ENCODE measurements at places on chromosomes 1 and 21.

DNA sequence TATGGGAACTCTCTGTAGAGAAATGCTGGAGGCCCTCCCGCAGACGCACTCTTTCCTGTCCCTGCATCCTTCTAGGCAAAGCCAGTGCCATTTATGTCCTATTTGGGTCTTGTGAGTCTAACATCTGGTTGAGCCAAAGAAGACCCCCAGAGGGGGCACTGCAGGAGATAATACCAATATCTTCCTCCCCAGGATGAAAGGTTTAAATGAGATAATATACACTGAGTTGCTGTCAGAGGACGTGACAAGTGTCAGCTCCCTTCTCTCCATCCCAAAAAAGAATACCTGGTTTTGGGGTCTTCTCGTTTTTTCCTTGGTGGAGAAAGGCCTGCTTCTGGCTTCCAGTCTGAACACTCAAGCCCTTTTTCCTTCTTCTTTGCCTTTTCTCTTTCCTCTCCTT, 7.6 kb downstream of the TCEA3 start:
- DNase-seq, result no peak

GRCh38 chr21:35402061-35402460, 353.0 kb upstream of the RUNX1 start:
- DNase-seq, result no peak

GRCh38 chr1:92026806-92027205, 3.0 kb upstream of the EPHX4 start:
- no peak for DNase-seq

- DNase-seq, result no peak
Measured at GRCh38 chr1:10606064-10606463, 131.3 kb downstream of the PEX14 start.

- no peak for DNase-seq
Measured at GRCh38 chr1:240343045-240343444, 251.4 kb downstream of the FMN2 start.

DNA sequence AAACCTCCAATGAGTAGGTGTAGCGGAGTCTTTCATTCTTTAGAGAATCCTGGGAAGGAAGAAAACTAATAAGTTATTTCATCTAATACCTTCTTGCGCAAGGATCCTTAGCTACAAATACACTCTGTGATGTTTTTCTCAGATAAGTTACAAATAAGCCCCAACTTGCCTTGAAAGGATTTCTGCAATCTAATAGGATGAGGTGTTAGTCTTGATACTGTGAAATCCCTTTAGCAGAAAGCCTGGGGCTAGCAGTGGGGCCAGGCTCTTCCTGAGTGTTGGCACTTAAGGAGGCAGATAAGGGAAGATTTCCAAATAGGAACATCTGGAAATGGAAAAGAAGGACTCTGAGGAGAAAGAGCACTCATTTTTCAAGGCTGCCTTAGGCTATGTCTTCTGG, 168.0 kb upstream of the DAB1 start:
- DNase-seq, result no peak

DNA sequence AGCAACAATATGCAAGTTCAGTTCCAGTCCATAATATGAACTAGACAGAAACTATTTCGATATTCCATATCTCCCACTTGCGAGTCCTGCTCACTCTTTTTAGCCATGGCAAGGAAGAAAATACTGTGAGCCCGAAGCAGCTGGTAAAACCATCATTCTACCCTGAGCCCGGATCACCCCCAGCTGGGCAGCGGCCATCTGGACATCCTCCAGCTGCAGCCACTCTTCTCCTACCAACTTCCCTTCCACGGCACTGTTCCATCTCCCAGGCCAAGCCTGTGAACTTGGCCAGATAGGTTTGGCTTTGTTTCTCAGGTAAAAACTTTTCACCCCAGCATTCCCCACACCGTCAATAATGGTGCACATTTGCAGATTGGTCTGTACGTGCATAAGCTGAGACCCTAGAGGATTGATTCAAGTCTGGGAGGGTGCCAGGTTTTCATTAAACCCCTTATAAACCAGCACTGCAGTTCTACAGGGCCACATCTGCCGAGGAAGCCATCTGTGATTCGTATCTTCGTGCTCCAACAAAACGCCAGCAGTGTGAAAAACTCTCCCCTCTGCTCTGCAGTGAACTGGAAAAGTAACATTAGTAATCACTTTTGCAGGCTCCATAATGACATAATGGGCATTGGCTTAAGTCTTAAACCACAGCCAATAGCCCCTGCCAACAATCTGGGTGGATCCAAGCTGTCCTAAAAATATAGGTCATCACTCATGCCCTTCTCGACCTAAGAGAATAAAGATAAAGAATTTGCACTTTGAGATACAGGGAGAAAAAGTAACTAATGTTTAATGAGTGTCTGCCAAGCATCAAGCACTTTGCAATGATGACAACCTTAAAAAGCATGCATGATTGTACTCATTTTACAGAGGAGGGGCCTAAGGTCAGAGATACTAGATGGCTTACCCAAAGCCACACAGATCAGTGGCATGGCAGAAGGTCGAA, 205.1 kb downstream of the PLPP3 start:
- no peak for DNase-seq

GRCh38 chr1:45785583-45785982, 17.8 kb upstream of the MAST2 start:
- no peak for DNase-seq

DNA sequence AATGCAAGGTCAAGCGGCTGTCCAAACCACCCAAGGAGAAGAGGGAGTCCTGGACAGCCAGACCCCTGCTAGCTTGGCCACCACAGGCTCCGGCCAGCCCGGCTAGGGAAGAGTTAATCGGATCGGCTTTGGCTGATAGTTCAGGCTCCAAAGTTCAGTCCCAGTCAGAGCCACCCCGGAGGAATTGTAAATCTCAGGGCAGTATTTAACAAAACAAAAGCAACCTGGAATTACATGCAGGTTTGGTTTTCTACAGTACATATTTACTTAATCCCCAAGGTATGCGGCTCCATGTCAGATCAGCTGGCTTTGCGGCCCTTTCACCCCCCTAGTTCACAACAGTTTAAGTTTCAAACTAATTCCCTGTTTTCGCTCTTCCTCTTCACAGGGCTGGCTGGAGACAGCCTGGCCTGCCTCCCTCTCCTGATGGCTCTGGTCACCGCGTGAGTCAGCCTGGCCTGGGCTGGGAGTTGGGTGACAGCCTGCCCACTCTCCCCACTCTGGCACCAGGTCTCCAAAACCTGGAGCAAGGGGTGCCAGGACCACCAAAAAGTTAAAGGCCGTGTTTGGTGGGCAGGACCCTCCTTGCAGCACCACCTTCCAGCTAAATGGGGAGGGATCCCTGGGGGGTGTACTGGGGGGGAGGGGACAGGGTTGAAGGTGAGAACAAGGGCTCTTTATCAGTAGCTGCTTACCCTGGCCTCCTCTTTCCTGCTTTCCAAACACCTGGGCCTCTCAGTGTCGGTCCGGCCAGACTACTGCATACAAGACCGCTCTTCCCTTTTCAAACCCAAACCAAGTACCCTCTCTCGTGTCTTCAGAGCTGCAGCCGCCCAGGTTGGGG, 1.9 kb downstream of the DHRS3 start:
- DNase-seq, result no peak

DNA sequence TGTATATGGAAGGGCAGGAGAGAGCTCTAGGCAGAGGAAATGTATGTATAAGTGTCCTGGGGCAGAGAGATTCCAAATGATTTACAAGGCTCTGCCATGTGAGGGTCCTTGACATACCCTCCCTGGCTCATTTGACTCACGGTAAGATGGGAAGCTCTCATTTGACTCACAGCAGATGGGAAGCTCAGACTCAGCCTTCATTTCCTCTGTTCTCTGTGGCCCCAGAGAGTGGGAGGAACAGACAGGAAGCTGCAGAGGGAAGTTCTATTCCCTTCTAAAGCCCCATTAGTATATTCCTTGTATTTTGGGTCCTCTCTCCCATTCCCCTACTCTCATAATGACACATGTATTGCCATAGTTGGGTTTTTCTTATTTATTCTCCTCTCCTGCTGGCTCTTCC, 44.9 kb downstream of the FOXD2 start:
- no peak for DNase-seq

DNA sequence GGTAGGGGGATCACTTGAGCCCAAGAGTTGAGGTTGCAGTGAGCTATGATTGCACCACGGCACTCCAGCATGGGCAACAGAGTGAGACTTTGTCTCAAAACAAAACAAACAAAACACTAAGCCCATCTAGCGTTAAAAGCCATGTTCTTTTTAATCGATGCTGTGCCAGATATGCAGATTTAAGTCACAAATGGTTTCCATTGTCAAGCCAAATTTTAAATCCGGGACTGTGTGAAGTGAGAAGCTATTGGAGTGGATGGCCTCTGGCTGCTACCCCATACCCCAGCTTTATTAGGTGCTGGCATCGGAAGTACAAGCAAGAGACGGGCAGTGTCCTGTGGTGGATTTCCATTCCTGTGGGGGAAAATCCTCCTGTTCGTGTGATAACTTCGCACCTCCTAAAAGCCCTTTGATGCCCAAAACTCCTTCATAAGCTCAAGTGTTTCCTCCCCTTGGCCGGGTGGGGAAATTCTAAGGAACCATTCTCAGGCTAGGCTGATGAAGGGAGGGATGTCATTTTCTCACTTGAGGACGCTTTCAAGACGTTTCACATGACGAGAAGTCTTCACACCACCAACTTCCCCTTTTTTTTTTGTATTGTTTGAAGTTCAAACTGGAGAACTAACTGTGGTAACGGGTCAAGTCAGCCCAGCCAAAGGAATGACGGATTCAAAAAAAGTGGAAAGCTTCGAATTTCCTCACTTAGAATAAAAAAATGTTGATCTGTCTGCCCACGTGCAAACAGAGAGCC, 140.8 kb downstream of the KAZN start:
- DNase-seq, result no peak

- DNase-seq, result no peak
Measured at GRCh38 chr1:77139389-77139788, 79.8 kb downstream of the PIGK start.

GRCh38 chr1:228166170-228166936, 749 bp downstream of the IBA57 start:
- no peak for DNase-seq

DNA sequence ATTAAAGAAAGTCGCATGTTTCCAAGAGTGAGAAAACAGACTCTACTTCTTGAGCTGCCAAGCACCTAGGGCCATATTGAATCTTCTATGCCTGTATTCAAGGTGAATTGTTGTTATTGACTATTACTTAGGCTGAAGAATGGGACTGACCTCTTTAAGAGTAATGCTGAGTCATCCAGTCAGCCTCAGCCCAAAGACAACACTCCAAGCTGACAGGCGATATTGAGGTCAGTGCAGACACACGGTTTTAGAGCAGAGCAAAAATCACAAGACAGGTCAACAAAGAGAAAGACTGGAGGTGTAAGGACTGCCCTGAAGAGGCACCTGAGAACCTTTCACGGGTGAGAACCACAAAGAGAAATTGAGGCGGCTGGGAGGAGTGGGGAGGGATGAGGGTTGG, 146.9 kb downstream of the MIS18A start:
- DNase-seq, result no peak

DNA sequence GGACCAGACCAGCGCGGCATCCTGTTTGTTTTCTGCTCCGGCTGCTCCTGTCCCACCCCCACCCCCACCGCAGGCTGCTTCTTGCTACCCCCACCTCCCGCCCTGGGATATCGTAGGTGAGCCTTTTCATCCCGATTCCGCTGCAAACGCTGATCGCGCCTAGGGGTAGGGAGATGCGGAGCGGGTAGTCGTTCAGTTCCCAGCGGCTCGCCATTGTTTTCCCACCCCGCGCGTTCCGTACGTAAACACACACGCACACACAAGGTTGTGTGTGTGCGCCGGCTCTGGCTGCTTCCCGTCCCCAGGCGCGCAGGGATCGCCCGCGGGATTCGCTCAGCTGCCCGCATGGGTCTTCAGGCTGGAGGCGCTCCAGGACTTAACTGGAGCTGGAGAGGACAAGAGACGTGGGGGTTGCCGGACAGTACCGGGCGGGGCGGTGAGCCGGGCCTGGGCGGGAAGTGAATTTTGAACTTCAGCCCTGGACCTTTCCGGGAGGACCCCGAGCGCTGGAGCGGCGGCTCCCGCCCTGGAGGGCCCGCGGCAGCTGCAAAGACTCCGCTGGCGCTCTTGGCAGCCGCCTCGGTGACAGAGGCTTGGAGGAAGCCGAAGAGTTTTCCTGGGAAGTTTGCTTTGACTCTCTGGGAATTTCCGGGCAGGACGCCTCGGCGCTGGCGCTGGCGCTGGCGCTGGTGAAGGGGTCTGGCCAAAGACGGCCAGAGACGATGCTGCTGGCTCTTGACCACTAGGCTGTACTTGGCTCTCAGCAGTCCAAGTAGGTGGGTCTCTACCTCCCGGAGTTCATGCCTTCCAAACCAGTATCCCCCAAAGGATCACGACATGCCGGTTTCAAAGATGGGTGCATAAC, 1.6 kb downstream of the SOX13 start:
- DNase-seq, result no peak

DNA sequence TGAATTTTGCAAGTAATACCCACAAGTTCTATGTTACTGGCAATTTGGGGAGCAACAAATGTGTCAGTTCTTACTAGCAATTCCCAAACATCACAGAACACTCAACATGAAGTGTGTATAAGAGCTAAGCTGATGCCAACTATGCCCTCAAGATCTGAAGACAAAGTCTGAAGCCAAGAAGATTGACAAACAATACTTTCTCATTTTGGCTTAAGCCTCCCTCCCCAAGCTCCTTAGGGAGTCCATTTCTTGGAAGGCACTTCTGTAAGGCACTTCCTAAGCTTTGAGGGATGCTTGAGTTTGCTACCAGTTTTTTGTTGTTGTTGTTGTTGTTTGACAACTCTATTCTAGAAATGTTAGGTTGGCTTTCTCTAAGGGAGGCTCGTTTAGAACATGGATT, 154.4 kb upstream of the ZNF644 start:
- no peak for DNase-seq

DNA sequence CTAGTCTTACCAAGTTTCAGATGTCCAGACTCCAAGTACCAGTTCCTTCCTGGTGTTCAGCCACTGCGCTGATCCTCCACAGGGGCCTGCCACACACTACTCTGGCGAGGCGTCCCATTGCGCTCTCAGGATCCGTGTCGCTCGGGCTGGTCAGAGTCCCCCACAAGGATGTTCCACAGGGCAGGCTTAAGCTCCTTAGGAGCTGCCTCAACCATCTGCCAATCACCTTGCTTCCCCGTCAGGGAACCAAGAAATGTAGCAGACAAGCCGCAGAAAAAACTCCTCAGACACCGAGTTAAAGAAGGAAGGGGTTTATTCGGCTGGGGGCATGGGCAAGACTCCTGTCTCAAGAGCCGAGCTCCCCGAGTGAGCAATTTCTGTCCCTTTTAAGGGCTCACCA, 9.8 kb downstream of the OR2W3 start:
- no peak for DNase-seq

DNA sequence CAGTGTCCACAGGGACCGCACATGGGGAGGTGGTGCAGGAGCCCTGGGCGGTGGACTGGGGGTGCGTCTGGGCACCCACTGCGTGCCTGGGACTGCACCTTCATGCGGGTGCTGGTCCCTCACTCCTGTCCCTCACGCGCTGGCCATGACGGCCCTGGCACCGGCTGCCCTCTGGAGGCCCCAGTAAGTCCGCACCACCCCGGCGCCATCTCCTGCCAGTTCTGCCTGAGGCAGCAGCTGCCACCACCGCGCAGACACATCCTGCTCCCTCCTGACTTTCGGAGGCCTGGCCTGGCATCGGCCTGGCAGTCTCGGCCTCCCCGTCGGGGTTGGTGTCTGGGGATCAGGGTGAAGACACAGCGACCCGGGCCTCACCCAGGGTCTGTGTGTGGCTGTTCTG, 64.8 kb downstream of the MORN1 start:
- DNase-seq, result no peak

- no peak for DNase-seq
Measured at GRCh38 chr21:43337901-43338655, 88.9 kb downstream of the SIK1 start.
